ENCODE measurements at places on chromosomes 11 and 22. TPM values are rescaled to one million over a fixed set of nuclear protein-coding genes. Genes with fewer than 3 reads are reported as not detected.

DNA sequence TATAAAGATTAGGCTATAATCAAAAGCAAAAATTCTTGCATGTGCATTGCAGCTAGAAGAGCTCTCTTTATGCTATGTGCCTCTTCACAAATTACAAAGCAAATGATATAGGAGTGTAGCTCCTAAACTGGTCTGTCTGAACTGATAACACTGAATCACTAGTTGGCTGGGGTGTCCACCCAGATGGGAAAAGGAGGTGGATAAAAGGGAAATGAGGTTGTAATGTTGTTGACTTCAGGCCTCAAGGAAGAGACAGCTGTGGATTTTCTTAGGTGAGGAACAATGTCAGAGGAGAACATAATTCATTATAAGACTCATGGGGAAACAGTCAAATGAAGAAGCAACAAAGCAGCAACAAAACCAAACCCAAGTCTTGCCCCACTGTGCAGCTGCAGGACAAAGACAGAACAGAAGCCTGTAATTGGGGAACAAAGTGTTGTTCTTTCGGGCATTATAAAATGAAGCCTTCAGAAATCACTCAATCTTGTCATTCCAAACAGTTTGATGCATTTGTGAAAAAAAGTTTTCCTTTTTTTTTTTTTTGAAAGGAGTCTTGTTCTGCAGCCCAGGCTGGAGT lies 130.1 kb upstream of the DDI1 start:
- no peaks in the 10 kb centered on the region for H3K36me3 ChIP-seq
- H3K4me1 ChIP-seq, result no peaks in the 10 kb centered on the region
- H3K27ac ChIP-seq, result no peak overlapping the region
- H3K27me3 ChIP-seq, result no peaks in the 10 kb centered on the region
- DNase-seq, result no peak

DNA sequence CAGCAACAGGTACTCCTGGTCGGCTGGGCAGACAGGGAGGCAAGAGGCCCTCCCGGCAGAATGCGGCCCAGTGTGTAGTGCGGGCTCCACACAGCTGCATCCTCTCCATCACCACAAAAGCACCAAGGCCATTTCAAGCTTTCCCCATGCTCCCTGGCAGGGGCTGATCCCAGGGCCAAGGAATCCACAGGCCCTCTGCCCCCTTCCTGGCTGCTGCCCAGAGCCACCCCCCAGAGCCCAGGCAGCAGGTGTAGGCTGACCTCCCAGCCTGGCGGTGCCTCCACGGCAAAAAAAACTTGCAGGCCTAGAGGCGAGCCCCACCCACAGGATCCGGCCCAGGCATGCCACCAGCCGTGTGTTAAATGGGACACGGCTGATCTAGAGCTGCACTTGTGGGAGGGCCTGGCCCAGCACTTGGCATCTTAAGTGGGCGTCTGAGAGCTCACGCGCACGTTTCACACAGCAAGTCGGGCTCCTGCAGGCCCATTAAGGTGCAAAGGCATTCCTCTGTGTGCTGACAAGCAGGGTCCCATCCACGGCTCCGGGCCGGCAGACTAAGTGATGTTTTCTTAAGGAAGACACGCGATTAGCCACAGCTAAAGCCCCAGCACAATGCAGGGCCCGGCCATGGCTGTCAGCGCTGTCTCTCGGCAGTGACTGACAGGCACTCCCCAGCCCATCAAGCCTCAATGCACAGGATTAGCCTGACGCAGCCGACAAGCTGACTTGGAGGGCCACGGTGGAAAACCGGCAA lies 19.8 kb upstream of the GNB1L start:
- peak overlapping the region; percentile 10 for H3K27ac ChIP-seq
- H3K27me3 ChIP-seq, result no peaks in the 10 kb centered on the region
- no peak overlapping the region for H3K4me3 ChIP-seq
- no peaks in the 10 kb centered on the region for H3K36me3 ChIP-seq

DNA sequence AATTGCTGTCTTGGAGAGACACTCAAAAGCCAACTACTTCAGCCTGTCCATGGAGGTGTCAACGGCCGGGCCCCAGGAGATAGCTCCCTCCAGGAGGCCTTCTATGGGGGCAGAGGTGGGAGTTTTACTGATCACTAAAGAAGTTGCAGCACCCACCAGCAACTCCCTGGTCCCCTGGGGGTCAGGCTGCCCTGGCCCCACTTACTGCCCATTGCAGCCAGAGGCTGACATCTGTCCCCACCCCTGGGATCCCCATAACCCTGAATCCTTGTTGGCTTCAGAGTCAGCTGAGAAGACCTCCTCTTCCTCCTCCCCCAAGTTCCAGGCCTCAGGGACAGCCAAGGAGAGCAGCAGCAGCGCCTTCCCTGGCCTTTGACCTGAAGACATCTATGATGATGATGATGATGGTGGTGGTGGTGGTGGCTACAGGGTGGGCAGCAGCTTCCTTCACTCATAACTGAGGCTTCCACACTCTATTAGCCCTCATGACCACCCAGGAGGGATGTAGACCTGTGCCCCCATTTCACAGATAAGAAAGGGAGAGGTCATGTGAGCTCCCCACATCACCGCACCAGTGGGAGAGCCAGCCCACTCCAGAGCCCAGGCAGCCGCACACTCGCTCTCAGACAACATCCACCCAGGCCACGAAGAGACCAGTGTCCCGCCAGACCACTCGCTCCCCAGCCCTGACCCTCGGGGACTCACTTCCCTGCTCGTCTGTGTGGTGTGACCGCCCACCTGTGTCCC lies 43.8 kb upstream of the FGF3 start:
- H3K27me3 ChIP-seq, result peaks cover 55% of the 10 kb centered on the region
- DNase-seq, result no peak
- H3K4me3 ChIP-seq, result no peak overlapping the region
- H3K27ac ChIP-seq, result no peak overlapping the region
- no peaks in the 10 kb centered on the region for H3K36me3 ChIP-seq

DNA sequence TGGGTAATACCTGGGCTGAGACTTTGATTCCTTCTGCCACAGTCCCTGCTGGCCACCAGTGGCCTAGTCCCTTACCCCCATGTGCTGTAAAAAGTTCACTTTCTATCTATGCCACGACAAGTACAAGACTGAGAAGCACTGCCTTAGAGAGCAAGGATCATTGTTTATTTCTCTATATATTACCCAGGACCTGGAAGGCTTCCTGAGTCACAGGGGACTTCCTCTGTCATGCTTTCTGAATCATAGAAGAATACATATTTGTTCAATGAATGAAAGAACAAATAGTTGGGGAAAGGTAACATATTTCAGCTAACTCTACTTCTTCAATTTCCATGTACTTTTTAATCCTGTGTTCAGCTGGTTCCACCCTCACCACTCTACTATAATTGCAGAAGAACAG lies 5.5 kb upstream of the SYT9 start:
- H3K36me3 ChIP-seq, result no peaks in the 10 kb centered on the region
- H3K27me3 ChIP-seq, result no peaks in the 10 kb centered on the region
- H3K4me1 ChIP-seq, result no peaks in the 10 kb centered on the region
- DNase-seq, result no peak

MUC5AC gene
- total RNA-seq, result under 0.01 TPM
